ENCODE measurements at places on chromosomes 6 and 20. TPM values are rescaled to one million over a fixed set of nuclear protein-coding genes. Genes with fewer than 3 reads are reported as not detected.
A peak's percentile ranks its signal among the peaks of the same experiment; 100 is the strongest.

Gene SMPD2
- total RNA-seq = 9.5 TPM

Gene HLA-DQB1
- 2.3 TPM for total RNA-seq

GRCh38 chr6:38169977-38170526 lies 350.5 kb downstream of the ZFAND3 start:
- no peak overlapping the region for H3K27ac ChIP-seq
- no peaks in the 10 kb centered on the region for H3K27me3 ChIP-seq
- no peak for DNase-seq
- H3K4me3 ChIP-seq = no peak overlapping the region
- no peaks in the 10 kb centered on the region for H3K36me3 ChIP-seq

Gene CRYBG1
- 26.6 TPM for total RNA-seq

DNA sequence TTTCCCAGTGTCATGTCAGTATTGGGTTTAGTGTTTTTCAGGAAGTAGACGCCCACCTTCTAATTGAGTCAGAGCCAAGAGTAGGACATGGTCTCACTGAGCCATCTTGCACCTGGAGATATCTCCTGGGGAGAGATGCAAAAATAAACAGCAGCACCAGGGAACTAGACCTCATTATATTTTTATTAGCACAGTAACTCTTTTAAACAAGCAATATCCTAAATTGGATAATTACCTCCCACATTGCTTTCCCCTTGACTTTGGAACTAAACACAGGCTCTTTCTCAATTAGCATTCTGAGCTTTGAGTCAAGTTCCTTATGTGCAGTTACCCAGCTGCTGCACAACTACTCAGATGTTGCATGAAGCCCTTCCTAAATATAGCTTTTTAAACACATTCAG lies 175.4 kb downstream of the IBTK start:
- no peak overlapping the region for H3K4me3 ChIP-seq
- no peaks in the 10 kb centered on the region for H3K4me1 ChIP-seq
- no peak overlapping the region for H3K27ac ChIP-seq
- no peaks in the 10 kb centered on the region for H3K27me3 ChIP-seq
- no peak for DNase-seq
- H3K36me3 ChIP-seq = no peaks in the 10 kb centered on the region

- peaks cover 25% of the 10 kb centered on the region for H3K4me1 ChIP-seq
- DNase-seq = no peak
- H3K27me3 ChIP-seq = no peaks in the 10 kb centered on the region
- H3K36me3 ChIP-seq = peaks cover 23% of the 10 kb centered on the region
- H3K4me3 ChIP-seq = peak overlapping the region; percentile 69
Observed at GRCh38 chr20:62952968-62953838, 694 bp downstream of the SLC17A9 start.

- H3K4me3 ChIP-seq = no peak overlapping the region
- H3K27me3 ChIP-seq = peaks cover 13% of the 10 kb centered on the region
- H3K36me3 ChIP-seq = no peaks in the 10 kb centered on the region
- no peak for DNase-seq
- no peak overlapping the region for H3K27ac ChIP-seq
Observed at GRCh38 chr6:42556462-42556861, 7.4 kb upstream of the UBR2 start.

DNA sequence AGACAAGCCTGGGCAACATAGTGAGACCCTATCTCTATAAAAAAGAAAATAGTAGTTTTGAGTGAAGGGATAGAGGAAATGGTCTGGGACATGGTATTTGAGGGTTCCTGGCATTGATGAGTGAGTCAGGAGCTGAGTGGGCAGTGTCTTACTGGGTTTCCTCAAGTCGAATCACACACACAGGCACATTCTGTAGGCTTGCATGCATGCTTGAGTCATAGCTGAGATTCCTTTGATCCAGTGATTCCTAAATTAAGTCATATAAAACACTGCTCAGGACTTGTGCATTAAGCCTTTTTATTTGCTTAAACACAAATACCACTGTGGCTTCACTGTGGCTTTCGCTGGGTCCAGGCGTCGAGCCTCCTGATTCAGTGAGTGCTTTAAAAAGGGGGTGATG lies 71.8 kb upstream of the TMEM181 start:
- no peak overlapping the region for H3K27ac ChIP-seq
- H3K27me3 ChIP-seq = no peaks in the 10 kb centered on the region
- DNase-seq = peak; percentile 41
- peaks cover 11% of the 10 kb centered on the region for H3K4me1 ChIP-seq

DNA sequence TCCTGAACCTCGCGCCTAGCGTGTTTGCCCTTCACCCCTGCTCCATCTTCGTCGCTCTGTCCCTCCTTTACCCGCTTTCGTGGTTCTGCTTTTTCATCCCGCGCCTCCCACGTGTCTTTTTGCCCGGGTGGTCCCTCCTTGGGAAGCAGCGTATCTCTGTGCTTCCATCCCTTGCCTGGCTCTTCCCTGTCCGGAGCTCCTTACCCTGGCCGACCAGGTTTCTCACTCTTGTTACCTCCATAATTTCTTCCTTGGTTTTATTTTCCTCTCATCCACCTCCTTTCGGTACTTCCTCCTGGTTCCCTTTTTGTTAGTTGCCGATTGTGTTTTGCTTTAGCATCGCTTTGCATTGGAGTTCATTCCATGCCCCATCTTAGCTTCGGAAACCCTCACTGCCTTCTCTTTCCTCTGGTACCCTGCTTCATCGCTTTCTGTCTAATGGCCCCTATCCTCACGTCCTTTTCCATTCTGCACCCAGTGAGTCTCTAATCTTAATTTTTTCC lies 735 bp downstream of the FAM135A start:
- peaks cover 26% of the 10 kb centered on the region for H3K4me1 ChIP-seq
- H3K27me3 ChIP-seq = peaks cover 2% of the 10 kb centered on the region
- peak overlapping the region; percentile 83 for H3K27ac ChIP-seq
- DNase-seq = no peak

GRCh38 chr6:15661853-15662325 lies 939 bp downstream of the DTNBP1 start:
- H3K4me1 ChIP-seq = peaks cover 37% of the 10 kb centered on the region
- peak overlapping the region; percentile 78 for H3K4me3 ChIP-seq
- no peak for DNase-seq
- peak overlapping the region; percentile 74 for H3K27ac ChIP-seq

- no peak overlapping the region for H3K27ac ChIP-seq
- H3K36me3 ChIP-seq = no peaks in the 10 kb centered on the region
- DNase-seq = no peak
Observed at GRCh38 chr6:19824058-19824807, 12.9 kb upstream of the ID4 start.

DNA sequence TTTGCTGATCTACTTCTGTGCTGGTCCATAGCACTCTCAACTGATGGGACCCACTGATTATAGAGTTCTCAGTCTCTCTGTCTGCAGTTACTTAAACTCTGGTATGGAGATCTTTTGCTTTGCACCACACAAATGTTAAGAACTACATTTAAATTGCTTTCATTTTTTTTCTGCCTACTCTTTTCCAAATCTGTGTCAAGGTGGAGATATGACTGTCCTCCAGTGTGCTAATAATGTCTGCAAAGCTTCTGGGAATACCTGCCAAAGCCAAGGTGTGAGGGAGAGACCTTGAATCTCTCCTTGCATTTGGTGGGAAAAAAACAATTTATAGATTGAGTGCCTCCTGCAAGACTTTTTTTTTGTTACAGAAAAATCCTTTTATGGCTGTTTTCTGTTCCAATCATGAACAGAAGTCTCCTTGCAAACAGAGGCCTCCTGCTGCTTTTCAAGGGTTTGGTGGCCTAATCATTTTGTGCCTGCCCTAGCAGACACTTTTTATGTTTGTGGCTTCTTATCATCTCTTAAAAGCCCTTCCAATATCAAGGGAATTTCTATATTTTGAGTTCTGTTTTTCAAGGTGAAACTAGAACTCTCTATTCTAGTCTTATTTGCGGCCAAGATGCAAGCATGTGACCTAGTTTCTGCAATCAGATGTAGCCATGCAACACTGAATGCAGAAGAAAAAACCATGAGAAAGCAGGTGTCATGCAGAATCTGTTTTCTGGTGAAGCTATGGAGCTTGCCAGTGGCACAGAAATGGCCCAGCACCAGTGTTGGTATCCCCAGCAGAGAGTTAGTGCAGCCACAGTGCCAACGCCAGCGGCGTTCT lies 23.2 kb upstream of the AKIRIN2 start:
- H3K4me3 ChIP-seq = no peak overlapping the region
- DNase-seq = no peak
- H3K4me1 ChIP-seq = peaks cover 32% of the 10 kb centered on the region
- H3K27me3 ChIP-seq = peaks cover 6% of the 10 kb centered on the region

Gene OR2H1
- total RNA-seq = not detected

DNA sequence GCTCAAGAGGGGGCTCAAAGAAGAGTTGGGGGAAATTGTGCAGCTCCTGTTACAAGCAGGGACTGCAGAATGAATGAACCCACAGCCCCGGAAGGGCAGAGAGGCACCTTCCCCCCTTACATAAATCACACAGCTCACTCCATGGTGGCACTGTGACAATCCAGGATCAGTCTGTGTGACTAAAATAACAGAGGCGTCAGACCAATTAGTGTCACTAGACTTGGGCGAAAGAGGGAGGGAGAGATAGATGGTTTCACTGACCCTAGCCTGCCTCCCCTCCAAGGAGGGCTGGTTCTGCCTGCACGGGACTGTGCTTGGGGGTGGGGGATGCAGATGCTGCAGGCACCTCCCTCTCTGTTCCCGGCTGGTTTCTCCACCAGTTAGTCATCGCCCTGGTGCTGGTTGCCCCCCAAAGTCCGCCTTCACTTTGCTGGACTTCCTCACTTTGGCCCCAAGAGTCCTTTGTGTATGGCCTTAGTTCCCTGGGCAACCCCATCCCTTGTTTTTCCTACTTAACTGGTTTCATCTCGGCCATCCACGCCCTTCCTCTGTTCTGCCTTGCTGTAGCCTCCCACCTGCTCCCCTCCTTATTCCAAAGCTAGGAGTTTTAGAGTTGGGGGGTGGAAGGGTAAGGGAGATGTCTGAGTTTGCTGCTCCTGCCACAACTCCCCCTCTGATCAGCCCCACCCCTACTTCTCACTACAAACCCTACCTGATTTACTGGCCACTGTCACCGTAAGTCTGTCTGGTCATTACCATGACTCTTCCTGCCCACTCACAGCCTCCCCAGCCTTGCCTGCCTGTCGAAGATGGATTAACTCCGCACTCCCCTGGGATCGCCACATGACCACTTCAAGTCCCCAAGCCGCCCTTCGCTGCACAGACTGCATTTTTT lies 17.7 kb downstream of the CCDC167 start:
- H3K27me3 ChIP-seq = no peaks in the 10 kb centered on the region
- H3K4me1 ChIP-seq = peaks cover 5% of the 10 kb centered on the region
- no peak overlapping the region for H3K4me3 ChIP-seq
- no peak for DNase-seq
- H3K27ac ChIP-seq = no peak overlapping the region

- peaks cover 61% of the 10 kb centered on the region for H3K4me1 ChIP-seq
- DNase-seq = peak; percentile 93
- H3K27me3 ChIP-seq = no peaks in the 10 kb centered on the region
- H3K36me3 ChIP-seq = peaks cover 64% of the 10 kb centered on the region
Observed at GRCh38 chr6:37171970-37172812, 2.2 kb downstream of the PIM1 start.

DNA sequence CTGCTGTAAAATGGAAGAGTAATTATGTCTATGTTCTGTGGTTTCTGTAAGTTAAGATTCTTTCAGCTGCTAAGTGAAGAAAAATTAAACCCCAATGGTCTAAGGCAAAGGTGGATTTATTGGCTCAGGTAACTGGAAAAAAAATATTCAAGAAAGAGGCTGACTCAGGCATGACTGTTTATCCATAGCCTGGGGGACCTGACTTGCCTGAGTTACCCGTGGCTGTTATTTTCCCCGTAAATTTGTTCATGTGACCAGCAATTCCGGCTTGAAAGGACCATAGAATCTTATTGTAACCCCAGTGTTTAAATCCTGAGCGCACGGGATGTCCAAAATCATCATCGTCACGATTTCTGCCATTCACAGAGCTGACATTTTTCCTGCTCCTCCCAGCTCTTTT lies 32.3 kb upstream of the SULF2 start:
- peaks cover 19% of the 10 kb centered on the region for H3K27me3 ChIP-seq
- H3K4me1 ChIP-seq = no peaks in the 10 kb centered on the region
- H3K36me3 ChIP-seq = no peaks in the 10 kb centered on the region
- H3K27ac ChIP-seq = no peak overlapping the region
- H3K4me3 ChIP-seq = no peak overlapping the region

DNA sequence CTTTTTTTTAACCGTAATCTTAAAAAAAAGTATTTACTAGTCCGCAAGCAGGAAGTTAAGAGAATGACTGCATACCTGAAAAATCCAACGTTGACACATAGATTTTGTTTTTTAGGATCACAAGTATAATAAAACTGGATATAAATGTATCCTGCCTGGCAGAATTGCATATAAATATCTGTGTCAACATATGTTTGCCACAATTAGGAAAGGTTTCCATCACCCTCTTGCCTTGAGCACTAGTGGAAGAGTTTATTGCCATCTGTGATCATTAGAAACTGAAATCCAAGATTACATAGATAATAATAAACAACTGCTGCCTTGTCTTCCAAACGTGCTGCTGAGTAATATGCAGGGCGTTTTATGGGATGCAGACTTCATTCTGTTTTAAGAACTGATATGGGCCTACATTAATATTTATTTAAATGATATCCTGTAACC lies 27.9 kb downstream of the PLEKHG1 start:
- peaks cover 41% of the 10 kb centered on the region for H3K4me1 ChIP-seq
- no peaks in the 10 kb centered on the region for H3K36me3 ChIP-seq
- no peak for DNase-seq
- H3K4me3 ChIP-seq = no peak overlapping the region

DNA sequence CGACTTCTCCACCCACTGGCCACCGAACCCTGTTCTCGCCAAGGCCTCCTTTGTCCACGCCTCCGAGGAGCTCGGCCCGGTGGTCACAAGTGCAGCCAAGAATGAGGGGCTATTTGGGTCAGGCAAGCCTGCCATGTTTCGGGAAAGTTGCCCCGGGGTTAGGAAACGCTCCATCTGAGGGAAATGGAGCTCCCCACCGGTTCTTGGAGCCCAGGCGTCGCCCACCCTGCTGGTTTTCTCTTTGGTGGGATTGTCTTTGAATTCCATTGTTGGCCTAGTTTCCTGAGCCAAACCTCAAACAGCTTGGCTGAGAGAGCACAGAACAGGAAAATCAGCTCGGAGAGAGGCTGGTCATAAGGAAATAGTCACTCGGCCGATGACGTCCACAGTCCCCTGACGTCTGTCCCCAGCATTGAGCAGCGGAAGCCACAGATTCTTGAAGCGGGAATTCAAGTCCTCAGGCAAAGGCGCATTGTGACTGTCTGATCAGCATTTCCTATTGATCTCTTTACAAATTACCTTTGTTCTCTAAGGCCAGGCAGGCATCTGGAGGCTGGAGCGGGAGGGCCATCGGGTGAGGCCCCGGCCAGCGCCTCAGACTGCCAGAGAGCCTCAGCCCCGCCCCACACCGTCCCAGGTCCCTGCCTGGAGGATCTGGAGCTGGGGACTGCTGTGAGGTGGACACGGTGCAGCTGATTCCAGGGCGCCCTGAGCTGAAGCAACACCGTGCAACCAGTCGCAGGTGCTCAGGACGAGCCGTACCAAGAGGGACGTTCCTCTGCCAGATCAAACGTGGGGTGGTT lies 138.6 kb downstream of the DLL1 start:
- no peak overlapping the region for H3K4me3 ChIP-seq
- peaks cover 28% of the 10 kb centered on the region for H3K4me1 ChIP-seq
- H3K36me3 ChIP-seq = no peaks in the 10 kb centered on the region
- H3K27me3 ChIP-seq = peaks cover 8% of the 10 kb centered on the region
